Renal cortex interstitium (tissue), 15 donors: ENCODE measurements at places on chromosomes 3 and 15.

DNA sequence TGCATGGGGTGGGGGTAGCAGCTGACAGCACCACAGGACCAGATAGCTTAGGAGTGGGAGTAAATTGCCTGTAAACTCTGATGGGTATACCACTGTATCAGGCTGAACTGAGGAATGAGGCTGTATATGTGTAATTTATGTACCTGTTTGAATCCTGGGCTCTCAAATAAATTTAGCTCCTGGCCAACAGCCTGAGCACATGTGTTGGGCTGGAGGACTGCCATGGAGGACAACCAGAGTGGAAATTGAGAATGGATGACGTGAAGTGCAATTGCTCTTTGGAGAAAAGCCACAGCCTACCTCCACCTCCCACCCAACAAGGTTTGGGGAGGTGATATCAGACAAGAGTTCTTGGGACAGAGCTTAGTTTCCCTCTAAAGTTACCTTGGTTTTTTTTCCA lies 328.6 kb upstream of the PROK2 start:
- DNase-seq, result no peak

DNA sequence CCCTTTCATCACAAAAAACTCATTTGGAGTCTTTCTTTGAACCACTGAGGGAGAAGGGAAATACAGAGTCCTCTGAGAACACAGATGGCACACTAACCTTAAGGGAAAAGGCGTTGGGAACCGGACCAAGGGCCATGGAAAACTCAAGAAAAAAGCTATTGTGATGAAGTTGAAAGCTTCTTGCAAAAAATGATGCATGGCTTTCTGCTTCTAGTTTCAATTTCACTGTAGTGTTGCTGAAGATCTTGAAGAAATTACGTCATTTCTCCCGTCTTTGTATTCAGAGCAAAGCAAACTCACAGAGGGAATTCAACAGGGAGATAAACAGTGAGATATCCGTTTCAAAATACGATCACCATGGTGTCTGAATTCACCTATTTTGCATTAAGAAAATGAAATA lies 642.3 kb upstream of the ADAMTS9 start:
- DNase-seq, result no peak

DNA sequence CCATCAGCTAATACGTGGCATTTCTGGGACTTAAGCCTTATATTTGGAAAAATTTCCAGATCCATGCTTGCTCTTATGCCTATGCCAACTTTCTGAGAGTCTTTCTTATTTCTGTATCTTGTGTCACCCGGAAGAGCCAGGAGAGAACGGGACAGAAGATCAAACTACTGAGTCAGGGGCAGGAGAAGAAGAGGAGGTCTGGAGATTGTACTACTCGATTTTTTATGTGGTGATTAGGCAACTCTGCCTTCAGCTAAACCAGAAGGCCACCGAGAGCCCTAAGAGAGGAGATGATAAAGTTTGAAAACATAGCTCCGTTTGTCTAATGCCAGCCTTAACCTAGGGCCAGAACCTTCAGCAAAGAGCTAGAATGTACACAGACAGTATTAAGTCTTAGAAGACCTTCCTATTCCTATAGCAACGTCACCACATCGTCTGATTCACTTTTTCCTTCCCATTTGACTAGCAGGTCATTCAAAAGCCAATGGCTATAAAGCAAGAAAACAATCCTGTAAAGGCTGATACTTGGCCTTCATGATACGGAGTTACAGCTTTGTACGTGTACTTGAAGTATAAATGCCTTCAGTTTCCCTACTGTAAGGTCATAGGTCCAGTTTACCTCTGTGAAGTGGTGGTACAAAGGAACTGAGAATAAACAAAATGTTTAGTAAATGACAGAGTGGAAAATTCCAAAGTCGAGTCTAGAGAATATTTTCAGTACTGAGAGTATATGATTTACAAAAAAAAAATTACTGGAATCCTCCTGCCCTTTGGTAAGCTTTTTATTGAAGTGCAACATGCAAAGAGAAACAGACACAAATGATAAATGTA lies 96.1 kb upstream of the ICE2 start:
- DNase-seq, result no peak

- DNase-seq, result no peak
Observed at GRCh38 chr15:45307230-45307924, 55.3 kb downstream of the SLC28A2 start.

- peak; percentile 61 for DNase-seq
Observed at GRCh38 chr3:3200632-3201212, 21.2 kb upstream of the CRBN start.

DNA sequence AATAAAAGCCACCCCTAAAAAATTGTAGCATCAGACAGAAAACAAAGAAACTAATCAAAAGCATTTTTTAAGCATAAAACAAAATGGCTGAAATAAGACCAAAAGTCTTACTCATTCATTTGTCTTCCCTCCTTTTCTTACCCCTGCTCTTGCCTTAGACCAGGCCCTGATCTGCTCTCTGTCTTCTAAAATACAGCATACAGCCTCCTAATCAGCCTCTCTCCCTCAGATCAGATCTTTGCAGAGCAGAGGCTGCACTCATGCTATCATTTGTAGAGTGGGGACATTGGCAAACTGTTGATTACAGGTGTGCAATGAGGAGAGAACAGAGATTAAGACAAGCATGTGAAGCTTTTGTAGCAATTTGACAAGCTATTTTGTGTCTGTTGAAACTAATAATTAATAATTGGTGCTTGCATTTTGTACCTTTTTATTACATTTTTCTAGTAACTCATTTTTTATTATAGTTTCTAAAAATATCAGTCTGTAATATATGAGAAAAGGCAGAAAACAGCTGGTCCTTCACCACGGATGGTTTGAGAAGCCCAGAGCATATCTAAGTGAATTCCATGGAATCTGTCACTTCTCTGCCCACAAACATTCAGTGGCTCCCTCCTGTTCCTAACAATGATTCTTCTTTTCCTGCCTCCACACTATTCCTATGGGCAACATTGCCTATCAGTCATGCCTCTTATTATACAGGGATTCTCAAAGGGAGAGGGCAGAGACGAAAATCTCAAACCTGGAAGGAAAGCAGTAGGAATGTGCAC lies 286.2 kb upstream of the STT3B start:
- DNase-seq, result no peak

DNA sequence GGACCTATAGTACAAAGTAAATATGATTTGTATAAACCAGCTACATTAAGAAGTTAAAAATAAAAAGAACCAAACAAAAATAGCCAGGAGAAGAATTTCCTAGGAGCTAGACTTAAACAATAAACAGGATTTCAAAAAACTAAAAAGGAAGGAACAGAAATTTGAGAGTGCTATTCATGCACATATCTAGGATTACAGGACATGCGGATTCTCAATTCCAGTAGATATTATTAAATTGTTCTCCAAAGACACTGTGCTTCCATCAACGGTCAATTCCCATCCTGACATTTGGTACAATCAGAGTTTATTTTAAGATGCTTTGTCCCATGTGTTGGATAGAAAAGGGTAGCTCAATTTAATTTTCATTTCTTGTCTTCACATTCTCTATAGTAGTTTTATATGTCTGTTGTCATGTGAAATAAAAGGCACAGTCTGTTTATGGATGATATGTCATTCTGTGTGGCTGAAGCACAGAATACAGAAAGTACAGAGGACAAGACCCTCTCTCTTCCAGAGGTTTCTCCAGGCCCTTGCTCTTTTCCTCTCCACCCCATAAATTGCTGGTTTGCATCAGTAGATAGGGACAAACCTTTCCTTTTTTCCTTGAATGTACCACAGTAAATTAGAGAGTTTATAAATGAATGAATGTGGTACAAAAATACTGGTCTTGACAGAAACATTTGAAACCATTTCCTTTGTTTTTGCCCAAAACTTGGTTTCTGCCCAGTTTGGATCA lies 3.5 kb downstream of the PLOD2 start:
- DNase-seq, result no peak

GRCh38 chr3:37323494-37323893 lies 149.1 kb upstream of the LRRFIP2 start:
- no peak for DNase-seq

DNA sequence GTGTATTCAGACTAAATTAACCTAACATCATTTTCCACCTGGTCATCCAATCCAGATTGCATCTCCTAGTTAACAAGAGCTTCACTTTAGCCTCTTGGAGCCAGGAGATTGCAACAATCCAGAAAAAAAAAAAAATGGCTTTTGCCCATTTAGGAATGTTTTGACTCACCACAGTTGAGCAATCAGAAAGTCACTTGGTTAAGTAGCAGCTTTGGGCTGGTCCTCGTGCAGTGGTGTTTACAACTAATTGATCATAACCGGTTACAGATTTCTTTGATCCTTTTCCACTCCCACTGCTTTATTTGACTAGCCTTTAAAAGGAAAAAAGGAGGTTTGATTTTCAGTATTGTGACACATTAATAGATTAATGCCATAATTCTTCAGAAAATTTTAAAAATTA lies 688.8 kb upstream of the CCDC54 start:
- no peak for DNase-seq
